ENCODE measurements at places on chromosomes 13 and 19.

DNA sequence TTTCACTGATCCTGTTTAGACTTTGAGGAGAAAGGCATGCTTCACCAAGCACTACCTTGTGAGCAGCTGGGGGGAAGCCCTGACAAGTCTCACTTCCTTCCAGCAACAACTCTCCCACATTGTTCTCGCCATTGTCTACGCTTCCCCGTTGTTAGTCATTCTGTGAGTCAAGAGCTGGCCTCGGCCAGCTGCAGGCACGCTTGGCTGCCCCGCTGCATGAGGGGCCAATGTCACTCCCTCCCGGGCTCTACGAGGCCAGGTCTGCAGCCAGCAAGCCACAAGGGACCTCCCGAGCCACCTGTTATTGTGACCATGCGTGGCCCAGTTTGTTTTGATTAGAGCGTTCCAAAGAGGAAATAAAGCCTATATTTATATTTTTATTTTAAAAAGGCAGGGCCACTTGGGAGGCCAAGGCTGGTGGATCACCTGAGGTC, 220.9 kb downstream of the FOXO1 start:
- DNase-seq, result peak; percentile 37

- no peak for DNase-seq
Measured at GRCh38 chr19:46446021-46446420, 17.3 kb upstream of the PNMA8C start.

GRCh38 chr13:41232578-41233480, 30.5 kb downstream of the MTRF1 start:
- no peak for DNase-seq

GRCh38 chr13:73038064-73038463, 20.7 kb upstream of the KLF5 start:
- DNase-seq, result no peak

GRCh38 chr13:35961461-35962220, 169.5 kb downstream of the DCLK1 start:
- no peak for DNase-seq

- no peak for DNase-seq
Measured at GRCh38 chr13:99975626-99976025, 4.1 kb upstream of the ZIC5 start.

DNA sequence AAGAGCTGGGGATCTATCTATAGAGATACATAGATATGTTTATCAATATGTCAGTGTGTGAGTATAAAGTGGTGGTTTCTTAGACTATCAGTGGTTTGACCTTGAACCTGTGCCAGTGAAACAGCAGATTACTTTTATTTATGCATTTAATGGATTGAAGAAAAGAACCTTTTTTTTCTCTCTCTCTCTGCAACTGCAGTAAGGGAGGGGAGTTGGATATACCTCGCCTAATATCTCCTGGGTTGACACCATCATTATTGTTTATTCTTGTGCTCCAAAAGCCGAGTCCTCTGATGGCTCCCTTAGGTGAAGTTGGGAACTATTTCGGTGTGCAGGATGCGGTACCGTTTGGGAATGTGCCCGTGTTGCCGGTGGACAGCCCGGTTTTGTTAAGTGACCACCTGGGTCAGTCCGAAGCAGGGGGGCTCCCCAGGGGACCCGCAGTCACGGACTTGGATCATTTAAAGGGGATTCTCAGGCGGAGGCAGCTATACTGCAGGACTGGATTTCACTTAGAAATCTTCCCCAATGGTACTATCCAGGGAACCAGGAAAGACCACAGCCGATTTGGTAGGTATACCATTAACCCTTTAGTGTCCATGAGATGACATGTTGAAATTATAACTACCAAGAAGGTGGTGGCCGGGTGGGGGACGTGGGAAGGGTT, 880 bp downstream of the FGF9 start:
- DNase-seq, result no peak

- no peak for DNase-seq
Measured at GRCh38 chr13:93814658-93815057, 588.1 kb downstream of the GPC6 start.

Measured in GDM1 (cell line).